Hematopoietic multipotent progenitor cell treated with erythropoietin and hydrocortisone succinate and interleukin-3 and kit ligand, for 4 days (in vitro differentiated cells): ENCODE measurements at places on chromosomes 6 and 20.

DNA sequence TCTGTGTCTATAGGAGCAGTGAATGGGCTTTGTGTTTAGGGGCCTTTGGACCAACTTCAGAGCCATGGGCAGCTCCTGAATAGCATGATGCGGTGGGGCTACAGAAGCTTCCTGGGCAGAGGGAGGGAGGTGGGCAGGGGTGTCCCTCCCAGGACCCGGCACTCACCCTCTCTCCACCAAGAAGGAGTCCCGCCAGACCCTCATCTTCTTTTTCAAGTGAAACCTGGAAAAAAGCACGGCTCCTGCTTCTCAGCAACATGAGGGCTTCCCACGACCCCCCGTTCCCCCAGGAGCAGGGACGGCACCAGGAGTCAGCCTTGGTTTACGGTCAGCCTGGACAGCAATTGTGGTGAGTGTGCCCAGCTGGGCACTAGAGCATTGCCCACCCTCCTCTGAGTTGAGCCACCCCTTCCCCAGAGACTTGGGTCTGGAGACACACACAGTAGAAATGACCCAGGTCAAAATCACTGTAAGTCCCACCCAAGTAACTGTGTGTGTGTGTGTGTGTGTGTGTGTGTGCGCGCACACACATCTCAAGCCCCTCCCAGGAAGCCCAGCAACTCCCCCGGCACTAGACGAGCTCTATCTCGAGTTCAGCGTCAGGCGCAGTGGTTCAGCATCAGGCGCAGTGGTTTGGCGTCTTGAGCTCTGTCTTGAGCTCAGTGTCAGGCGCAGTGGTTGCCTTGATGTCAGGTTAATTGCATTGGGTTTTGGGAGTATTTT, 108.2 kb downstream of the SULF2 start:
- DNase-seq, result peak; percentile 43

DNA sequence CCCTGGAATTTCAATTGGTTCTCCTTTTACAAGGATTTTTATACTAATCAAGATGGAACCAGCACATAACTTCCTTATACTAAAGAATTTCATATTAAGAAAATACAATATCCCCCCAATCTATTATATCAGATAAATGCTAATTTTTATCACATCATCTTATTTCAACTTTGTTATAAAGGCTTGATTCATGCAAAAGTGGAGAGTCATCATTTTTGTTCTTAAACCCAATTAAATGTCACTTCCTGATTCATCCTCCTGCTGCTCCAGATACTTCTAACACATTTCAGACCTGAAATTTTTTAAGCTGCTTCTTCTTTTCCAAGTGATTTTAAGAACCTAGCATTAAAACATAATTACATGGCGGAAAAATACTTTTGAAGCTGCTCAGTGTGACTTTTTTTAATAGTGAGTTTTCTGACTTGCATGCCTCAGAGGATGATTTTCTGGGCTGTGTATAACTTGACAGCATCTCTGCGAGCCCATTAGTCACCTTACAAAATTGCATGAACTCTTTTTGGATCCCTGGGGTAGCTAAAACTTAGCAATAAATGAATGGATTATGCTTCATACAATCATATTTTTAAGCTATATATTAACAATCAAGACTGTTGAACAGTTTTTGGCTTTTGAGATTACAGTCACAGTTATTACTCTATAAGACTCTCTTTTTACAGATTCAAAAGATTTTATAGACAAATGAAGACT, 134.1 kb downstream of the ELOVL4 start:
- DNase-seq, result no peak

DNA sequence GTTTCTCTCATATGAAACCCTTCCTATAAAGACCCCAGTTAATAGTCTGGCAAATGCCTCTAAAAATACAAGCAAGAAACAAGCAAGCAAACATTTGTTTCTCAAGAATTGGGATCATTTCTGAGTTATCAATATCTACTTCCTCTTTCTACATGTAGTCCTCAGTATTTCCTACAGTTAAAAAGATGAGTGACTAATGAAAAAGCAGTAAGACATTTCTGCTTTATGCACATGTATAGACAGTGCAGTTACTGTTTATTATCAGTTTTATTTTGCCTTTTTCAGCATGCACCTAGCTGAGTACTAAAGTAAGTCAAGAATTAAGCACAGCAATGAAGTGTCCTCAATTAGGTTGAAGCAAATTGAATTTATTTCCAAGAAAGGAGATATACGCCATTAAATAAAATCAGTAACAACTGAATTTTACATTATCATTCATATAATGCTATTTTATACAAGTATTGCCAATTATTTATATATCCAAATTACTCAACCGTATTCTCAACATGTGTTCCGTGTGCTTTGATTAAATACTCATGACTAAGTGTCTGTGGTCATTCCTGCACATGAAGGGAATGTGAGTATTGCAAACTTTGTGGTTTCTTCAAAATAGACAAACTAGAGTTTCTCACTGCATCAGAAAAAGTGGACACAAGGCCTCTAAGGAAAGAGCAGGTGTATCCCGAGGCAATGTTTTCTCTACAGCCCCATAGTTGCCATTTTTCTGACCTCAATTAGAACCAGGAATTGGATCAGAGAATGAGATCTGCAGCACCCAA, 159.3 kb upstream of the MARCKS start:
- DNase-seq, result peak; percentile 66

- DNase-seq, result no peak
Measured at GRCh38 chr6:90898763-90899162, 311.9 kb upstream of the MAP3K7 start.

DNA sequence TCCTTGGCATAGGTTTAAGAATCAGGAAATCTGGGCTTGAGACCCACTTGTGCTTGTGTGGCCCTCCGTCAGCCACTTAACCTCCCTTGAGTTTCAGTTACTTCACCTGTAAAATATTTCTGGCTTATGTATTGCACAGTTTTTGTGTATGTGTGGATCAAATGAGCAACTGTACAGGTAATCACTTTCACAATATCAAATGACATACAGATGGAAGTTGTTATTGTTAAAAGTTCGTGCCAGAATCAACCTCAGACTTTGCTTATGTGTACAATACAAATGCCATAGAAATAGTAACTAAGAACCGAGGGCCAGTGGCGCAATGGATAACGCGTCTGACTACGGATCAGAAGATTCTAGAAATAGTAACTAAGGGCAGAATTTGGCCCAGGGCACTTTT, 65.6 kb upstream of the KIF13A start:
- no peak for DNase-seq

GRCh38 chr20:57498425-57499400, 26.2 kb downstream of the CTCFL start:
- DNase-seq, result peak; percentile 83

- DNase-seq, result no peak
Measured at GRCh38 chr6:123533862-123534648, 102.7 kb downstream of the TRDN start.

DNA sequence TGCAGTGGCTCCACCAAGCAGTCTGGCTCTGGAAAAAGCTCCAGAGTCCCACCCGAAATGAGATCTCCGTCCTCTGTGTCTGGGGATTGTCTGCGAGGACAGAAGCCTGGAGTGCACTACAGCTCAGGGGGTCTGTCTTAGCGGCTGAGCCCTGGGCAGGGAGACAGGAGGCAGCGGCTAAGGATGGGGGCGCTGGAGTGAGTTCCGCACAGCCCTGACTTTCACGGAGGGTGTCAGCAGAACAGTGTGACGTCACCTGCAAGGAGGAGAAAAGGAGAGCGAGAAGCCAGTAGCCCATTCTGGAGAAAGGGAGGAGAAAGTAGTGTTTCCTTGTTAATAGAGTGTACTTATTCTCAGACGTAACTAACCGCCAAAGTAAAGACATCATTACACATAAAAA, 97.6 kb downstream of the FAM50B start:
- no peak for DNase-seq

GRCh38 chr20:42024653-42025052, 406.5 kb upstream of the CHD6 start:
- peak; percentile 41 for DNase-seq

DNA sequence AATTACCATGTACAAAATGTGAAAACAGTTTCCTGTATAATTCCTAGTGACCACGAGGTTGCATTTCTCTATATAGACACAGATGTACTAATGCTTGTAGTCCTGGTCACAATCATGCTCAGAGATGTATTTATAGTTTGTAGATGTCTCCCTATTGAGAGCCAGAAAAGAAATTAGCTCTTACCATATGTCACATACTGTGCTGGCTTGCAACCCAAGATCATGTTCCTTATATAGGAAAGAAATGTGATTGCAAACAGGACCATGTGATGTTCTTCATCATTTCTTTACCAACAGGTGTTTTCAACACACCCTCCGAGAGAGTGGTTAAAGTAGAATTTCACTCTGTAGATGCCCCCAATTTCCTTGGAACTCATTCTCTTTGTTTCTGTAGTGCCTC, 369.4 kb downstream of the CBLN4 start:
- no peak for DNase-seq

DNA sequence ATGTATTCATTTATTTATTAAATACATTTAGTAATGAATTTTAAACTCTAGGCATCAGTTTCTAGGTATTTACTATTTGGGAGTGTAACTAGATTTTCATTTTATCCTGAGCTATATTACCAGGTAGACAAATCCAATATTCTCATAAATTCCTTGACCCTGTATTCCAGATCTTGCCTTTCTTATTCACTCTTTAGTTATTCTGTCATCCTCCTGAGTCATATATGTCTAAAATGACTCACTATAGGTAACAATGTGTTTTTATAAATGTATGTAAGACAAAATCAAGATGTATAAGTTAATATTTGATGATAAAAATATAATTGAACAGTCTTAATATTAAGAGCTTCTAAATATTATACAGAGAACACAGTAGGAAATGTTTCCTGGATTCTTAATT, 642.1 kb upstream of the NRSN1 start:
- DNase-seq, result no peak

DNA sequence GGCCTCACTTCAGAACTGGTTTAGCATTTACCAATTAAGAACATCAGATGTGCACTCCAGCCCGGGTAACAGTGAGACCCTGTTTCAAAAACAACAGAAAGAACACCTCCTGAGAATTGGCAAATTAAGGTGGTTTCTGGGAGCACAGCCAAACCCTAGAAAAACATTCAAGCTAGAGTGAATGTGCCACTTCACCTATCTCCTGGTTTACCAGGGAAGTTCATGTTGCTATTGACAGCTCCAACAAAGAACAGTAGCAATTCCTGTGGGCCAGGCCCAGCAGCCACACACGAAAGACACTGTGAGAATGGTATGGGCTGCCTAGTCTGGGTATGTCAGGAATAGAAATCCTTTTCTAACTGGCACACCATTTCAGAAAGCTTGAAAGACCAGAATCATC, 4.9 kb downstream of the POLR1C start:
- no peak for DNase-seq

DNA sequence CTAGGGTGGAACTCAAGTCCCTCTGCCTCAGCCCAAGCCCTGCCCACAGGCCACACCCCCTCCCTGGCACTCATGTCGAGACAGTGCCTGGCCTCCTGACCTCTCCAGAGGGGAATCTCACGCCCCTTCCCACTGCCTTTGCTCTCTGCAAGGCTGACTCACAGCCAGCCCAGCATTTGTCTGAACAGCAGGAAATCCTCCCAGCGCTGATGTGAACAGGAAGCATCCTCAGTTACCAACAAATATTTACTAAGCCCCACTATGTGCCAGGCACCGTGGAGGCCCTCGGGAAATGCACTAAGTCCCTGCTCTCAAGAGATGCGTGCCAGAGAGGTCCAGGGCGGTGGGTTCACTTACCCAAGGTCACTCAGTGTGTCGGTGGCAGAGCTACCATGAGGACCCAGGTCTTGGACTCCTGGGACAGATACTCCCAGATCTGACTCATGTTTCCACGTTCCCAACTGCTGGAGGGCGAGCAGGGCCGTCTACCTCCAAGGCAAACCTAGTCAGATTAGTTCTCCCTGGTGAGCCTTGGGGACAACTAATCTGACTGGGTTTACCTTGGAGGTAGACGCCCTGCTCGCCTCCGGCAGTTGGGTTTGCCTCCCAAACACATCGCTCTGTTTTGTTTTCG, 7.8 kb downstream of the ADA start:
- peak; percentile 60 for DNase-seq

- no peak for DNase-seq
Measured at GRCh38 chr20:10711903-10712451, 38.2 kb upstream of the JAG1 start.

DNA sequence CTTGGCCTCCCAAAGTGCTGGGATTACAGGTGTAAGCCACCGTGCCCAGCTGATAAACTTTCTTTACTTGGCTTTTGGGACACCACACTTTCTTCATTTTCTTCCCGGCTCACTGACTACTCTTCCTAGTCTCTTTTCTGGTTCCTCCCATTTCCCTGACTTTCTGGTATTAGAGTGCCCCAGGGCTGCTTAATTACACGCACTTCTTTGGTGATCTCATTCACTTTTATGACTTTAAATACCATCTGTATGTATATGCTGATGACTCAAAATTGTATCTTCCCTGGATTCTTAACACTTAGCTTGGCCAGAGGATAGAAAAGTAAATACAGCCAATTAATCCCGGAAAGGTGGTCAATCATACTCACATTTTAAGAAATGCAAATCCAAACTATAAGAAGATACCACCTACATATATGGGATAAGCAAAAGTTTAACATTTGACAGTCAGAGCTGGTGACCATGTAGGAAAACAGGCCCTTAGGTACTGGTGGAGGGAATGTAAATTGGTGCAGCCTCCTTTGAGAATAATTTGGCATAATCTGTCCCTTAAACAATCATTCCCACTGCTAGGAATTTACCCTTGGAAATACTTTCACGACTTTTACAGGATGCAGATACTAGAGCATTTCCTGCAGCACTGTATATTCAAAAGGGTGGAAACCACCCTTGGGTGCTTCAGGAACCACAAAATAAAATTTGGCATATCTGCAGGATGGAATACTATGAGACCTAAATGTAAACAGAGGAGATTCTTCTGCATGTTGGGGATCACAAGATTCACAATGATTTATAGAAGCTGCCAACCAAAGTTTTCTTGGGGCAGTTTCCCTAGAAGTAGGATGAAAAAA, 9.4 kb upstream of the NANP start:
- DNase-seq, result no peak

GRCh38 chr6:36075656-36076055, 48.0 kb downstream of the MAPK14 start:
- peak; percentile 52 for DNase-seq

GRCh38 chr20:18380908-18381529, 85.8 kb downstream of the DZANK1 start:
- DNase-seq, result no peak

DNA sequence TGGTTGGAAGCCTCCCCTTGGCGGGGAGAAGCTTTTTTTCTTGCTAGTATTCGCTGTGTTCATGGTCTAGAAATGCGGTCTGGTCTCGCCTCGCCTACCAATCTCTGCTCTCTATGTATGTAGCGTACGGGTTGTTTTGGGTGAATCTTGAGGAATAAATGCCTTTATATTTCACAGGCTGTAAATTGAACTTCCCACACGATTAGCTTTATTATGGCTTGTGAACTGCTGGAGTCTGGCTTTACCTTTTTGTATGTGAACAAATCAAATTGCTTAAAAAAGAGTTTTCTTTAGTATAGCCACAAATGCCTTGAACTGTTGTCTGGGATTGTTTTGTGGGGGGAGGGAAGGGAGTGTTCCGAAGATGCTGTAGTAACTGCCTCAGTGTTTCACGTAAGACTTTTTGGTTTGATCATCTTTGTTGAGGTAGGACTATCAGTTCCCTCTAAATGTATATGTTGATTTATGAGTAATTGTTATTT, 2.2 kb downstream of the INSM1 start:
- peak; percentile 35 for DNase-seq
